ENCODE measurements at places on chromosomes 5 and 9.

GRCh38 chr5:143837306-143837848 is 25.4 kb downstream of the HMHB1 start:
- no peak for DNase-seq

DNA sequence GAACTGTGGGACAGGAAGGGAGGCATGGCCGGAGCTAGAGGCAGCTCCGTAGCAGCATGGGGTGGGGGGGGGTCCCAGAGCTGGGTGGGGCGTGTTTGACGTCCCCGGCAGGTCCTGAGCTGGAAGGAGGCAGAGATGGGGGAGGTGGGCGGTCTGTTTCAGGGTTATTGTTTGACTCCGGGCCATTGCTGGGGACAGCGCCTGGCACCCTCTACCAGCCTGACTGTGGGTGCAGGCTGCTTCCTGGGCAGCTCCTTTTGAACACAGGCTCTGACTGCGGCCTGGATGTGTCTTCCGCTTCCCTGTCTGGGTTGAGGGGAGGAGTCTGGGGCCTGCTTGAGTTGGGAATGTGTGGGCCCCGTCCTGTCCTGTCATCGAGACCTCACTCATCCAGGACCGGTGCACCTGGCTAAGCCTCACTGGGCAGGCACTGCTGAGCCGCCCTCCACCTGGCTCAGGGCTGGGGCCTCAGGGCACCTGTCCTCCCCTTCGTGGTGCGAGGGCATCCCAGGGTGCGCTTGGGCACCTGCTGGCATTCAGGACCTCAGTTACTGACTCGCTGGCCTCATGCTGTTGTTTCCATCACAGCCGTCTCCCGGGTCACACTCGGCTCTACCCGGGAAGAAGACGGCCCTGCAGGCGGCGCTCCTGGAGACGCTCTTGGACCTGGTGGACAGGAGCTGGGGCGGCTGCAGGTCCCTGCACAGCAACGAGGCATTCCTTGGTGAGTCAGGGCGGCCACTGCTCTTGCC is 26.5 kb downstream of the CEP72 start:
- DNase-seq, result no peak

DNA sequence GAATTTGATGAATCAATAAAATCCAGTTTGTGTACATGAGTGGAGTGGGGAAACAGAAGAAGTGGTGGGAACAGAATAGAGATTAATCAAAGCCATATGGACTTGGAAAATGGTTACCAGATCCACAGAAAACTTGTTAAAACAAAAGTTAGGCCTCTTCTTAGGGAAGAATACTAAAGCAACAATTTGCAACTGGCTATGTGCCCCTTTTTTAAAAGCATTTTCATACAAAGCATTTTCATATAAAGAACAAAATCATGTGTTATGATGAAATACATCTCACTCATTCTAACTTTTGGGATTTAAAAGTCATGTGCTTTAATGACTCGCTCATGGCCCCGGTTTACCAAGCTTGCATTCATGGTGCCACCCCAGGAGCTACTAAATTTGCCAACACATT is 276.9 kb downstream of the EFNA5 start:
- DNase-seq, result no peak

DNA sequence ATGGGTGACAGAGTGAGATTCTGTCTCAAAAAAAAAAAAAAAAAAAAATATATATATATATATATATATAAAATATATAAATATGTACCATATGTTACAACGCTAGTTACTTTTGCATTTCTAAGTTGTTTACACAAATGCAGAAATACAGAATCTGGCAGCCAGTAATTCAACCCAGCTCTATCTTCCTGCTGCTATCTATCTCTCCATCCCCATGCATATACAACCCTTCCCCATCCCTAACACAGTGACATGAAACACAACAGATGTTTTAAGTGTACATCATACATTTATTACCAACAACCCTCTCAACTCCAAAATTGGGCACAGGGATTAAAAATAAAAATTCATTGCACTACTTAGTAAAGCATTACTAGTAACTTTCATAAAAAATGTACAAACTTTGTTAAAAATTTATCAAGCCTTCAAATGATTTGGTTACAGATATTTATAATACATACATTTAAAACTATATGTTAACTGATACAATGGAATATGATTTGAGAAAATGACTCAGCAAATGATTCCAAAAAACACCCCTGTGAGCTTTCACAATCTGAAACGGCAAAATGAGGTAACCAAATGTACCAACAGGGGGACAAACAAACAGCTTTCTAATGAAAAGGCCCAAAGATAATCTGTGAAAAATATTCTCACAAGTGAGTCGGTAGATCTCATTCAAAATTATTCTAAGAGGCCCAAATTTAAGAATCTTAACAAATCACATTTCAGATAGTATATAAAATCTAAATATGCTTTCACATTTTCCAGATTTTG is 63.8 kb downstream of the RNF38 start:
- no peak for DNase-seq

DNA sequence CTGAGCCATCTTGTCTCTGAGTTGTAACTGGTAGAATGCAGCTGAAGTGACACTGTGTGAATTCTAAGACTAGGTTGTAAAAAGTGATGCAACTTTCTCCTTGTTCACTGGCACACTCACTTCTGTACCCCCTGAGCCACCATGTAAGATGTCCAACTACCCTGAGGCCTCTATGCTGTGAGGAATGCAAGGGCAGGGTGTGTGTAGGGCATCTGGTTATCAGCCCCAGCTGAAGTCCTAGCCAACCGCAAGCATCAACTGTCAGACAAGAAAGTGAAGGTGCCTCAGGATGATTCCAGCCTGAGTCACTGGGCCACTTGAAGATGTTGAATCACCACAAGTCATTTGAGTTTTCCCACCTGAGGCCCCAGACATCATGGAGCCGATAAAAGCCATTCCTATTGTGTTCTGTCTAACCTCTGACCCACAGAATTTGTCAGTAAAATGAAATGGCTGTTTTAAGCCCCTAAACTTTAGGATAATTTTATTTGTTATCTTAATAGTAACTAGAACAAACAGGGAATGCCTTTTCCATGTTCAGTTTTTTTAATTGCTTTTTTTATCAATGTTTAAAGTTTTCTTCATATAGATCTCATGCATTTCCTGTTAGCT is 18.7 kb upstream of the RHOBTB3 start:
- DNase-seq, result peak; percentile 62

GRCh38 chr9:99181621-99182020 is 40.1 kb downstream of the ALG2 start:
- no peak for DNase-seq

GRCh38 chr9:87290241-87291052 is 207.2 kb upstream of the DAPK1 start:
- DNase-seq, result no peak

GRCh38 chr5:77133061-77133758 is 46.1 kb upstream of the ZBED3 start:
- DNase-seq, result no peak

DNA sequence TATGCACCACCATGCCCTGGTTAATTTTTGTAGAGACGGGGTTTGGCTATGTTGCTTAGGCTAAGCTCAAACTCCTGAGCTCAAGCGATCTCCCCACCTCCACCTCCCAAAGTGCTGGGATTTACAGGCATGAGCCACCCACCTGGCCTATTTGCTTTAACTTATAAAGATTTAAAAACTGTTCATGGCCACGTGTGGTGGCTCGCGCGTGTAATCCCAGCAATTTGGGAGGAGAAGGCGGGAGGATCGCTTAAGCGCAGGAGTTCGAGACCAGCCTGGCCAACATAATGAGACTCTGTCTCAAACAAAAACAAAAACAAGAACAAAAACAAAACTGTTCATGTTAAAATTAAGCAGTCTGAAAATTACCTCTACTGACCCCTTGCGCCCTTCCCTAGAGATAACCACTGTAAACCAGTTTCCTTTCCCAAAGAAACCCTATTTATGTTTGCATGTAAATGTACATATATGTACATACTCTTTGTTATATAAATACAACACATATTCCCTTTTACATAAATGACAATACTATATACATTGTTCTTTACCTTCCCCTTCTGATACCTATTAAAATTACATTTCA is 1.5 kb downstream of the AK6 start:
- no peak for DNase-seq

- DNase-seq, result no peak
Measured at GRCh38 chr5:3268760-3269330, 326.8 kb upstream of the IRX1 start.

- peak; percentile 71 for DNase-seq
Measured at GRCh38 chr9:130235558-130236435, 29.8 kb upstream of the HMCN2 start.

GRCh38 chr5:153699035-153699434 is 208.6 kb downstream of the GRIA1 start:
- DNase-seq, result no peak

- no peak for DNase-seq
Measured at GRCh38 chr5:22611327-22611726, 241.8 kb downstream of the CDH12 start.

- no peak for DNase-seq
Measured at GRCh38 chr5:88929385-88929784, 46.4 kb upstream of the MEF2C start.

GRCh38 chr5:168086104-168086610 is 205.3 kb upstream of the WWC1 start:
- no peak for DNase-seq

GRCh38 chr5:6522331-6522730 is 73.7 kb downstream of the UBE2QL1 start:
- no peak for DNase-seq

- no peak for DNase-seq
Measured at GRCh38 chr9:23590276-23591000, 235.6 kb downstream of the ELAVL2 start.

GRCh38 chr5:35240892-35241291 is 10.6 kb upstream of the PRLR start:
- no peak for DNase-seq

- peak; percentile 48 for DNase-seq
Measured at GRCh38 chr9:77475641-77476473, 172.3 kb downstream of the GNA14 start.

DNA sequence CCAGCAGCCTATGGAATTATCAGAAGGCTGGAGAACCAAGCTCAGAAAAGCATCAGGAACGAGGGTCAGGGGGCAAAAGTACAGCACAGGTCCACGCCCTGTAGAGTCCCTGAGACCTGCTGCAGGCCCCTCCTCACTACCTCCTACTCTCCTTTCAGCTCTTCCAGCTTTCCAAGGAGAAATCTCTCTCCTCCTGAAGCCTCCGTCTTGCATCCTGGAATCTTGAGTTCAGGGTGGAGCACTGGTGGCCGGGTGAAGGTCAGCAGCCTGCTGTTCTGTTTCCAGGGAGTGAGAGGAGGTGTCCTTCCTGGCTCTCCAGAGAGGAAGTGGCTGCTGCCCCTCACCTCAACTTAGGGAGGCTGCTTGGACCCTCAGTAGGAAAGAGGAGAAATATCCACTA is 342.3 kb downstream of the ZSWIM6 start:
- DNase-seq, result no peak

DNA sequence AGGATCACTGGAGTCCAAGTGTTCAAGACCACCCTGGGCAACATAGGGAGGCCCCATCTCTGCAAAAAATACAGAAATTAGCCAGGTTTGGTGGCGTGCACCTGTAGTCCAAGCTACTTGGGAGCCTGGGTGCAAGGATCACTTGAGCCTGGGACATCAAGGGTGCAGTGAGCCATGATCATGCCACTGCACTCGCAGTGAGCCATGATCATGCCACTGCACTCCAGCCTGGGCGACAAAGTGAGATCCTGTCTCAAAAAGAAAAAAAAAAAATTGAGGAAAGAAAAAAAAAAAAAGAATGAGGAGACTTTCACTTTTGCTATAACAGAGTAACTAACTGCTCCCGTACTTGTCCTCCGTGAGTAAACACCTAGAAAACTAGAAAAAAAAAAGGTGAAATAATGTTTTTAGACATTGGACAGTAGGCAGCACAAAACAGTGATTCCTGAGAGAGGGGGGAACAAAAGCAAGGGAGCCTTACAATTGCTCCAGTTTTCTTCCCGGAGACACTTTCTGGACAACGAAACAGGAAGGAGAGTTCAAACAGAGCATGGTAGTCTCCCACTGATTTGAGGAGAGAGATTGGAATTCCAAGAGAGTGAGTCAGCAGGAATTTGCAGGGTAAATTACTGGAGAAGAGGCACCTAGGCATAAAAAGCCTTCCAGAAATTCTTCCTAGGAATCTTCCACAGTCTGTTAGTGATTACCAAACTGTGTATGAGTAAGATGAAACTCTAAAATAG is 6.9 kb upstream of the ZBTB5 start:
- no peak for DNase-seq

GRCh38 chr5:173303878-173304590 is 24.2 kb downstream of the STC2 start:
- DNase-seq, result no peak

GRCh38 chr9:88468226-88468625 is 66.8 kb upstream of the NXNL2 start:
- no peak for DNase-seq

DNA sequence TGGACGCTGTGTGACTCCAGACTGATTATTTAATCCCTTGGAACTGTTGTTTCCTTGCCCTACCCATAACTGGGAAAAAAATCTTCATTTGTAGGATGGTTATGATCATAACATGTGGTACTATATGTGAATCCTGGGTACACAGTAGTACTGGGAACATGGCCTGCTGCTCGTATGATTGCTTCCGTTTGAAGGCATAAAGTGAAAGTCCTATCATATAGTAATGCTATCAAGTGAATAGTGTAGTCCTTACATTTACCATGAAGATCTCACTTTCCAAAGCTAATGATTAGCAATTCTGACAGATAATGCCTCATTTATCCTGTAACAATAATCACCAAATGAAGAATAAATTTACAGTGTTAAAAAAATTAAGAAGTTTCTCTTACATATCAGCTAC is 53.2 kb downstream of the MEF2C start:
- no peak for DNase-seq

DNA sequence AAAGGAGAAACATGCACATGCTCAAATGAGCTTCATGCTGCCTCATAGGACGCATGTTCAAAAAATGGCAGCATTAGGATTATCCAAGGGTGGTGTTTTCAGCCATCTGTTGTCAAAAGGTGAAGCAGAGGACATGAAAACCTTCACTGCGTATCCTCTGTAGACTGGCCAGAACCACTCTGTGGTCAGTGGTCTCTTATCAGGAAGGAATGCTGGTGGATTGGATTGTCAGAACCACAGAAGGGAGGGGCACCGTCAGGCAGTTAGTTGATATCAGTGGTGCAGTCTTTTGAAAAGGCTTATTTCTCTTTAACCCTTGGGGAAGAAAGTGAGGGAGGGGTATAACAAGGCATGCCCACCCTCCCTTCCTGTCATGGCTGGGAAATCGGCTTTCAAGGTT is 100.1 kb downstream of the FBXL7 start:
- no peak for DNase-seq

- DNase-seq, result no peak
Measured at GRCh38 chr9:20526500-20527319, 95.6 kb downstream of the MLLT3 start.

DNA sequence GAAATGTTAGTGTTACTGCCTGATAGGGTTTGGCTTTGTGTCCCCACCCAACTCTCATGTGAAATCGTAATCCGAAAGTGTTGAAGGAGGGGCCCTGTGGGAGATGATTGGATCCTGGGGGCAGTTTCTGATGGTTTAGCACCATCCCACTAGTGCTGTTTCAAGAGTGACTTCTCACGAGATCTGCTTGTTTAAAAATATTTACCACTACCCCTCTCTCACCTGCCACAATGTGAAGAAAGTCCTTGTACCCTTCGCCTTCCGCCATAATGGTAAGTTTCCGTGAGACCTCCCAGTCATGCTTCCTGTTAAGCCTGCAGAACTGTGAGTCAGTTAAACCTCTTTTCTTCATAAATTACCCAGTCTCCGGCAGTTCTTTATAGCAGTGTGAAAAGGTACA is 2.6 kb upstream of the RFX3 start:
- peak; percentile 78 for DNase-seq

Data from stimulated activated CD4-positive, alpha-beta T cell treated with anti-CD3 and anti-CD28 coated beads, Interleukin-4, amount 100 ng/mL, for 24 hours (primary cell).